ENCODE measurements at places on chromosomes 3 and 15.

DNA sequence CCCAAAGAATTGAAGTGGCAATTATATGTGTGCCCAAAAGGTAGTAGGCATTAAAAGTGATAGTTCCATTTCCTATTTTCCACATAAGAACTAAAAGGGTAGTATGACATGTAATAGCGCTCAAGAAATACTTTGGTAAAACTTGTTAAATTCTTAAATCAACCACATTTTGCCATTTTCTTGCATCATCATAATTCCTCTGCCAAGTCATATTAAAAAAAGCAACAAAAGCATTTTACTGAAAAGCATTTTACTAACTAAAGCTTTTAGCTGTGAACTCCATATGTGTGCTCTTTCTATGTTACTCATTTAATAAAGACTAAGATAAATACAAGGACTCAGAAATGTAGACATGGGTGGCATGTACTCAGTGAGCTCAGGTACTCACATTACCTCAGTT is 70.1 kb downstream of the GPR160 start:
- no peak for DNase-seq

GRCh38 chr15:85109333-85109732 is 127.7 kb downstream of the PDE8A start:
- no peak for DNase-seq

- no peak for DNase-seq
These were observed 685.2 kb downstream of the TBL1XR1 start for GRCh38 chr3:176512037-176512436.

- DNase-seq, result no peak
These were observed 266.4 kb upstream of the CDIN1 start for GRCh38 chr15:36313021-36313420.

DNA sequence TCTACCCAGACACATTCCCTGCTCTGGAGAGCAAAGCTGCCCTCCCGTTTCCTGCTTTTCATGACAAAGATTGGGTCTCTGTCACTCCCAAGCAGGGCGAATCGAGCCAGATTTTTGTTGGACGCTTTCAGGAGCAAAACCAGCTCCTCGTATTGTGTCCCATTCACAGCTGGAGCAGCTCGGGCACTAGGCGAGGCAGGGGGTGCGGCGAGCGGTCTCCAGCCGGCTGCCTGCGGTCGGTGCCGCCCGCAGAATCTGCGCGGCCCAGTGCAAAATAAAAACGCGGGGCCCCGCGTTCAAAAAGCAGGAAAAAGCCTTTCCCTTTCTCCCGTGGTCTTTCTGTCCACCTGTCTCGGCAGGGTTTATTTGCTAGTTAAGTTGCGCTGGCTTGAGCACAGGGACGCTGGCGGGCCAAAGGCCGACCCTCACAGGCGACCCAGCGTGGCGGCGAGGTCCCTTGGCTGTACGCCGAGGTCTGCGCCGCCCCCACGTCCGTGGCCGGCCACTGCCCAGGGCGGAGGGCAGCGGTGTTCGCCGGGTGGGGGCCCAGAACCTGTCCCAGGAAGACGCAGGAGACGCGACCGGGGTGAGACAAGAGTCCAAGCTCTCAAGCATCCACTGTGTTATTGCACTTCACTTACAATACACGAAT is 71.2 kb downstream of the CYP19A1 start:
- no peak for DNase-seq

GRCh38 chr15:25543196-25543595 is 104.4 kb upstream of the UBE3A start:
- DNase-seq, result no peak

GRCh38 chr3:43970920-43971319 is 270.8 kb upstream of the TOPAZ1 start:
- DNase-seq, result no peak

DNA sequence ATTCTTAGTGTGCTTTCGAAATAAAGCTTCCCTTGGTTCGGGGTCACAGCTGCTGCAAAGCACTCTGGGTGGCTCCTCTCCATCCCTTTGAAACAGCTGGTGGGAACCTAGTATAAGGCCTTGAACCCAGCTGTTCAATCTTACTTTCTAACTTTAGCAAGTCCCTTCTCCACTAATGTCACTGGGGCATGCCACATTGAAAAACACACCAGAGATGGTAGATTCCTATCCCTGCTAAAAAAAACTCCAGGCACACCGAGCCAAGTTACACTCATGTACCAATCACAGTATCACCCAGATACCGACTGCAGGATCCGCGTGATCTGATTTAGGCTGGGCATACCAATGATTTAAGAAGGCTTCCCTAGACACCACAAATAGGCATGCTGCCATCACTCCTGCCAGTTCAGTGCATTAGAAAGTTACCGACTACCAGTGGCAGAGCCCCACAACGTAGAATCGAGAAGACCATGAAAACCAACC is 65.0 kb downstream of the WWTR1 start:
- no peak for DNase-seq

- DNase-seq, result no peak
These were observed 7.5 kb upstream of the IGSF11 start for GRCh38 chr3:119042162-119042561.

- DNase-seq, result no peak
These were observed 168.5 kb downstream of the NFKBIZ start for GRCh38 chr3:102017784-102018183.

- DNase-seq, result no peak
These were observed 16.4 kb downstream of the ETV5 start for GRCh38 chr3:186092360-186093070.

- DNase-seq, result no peak
These were observed 325.2 kb downstream of the ZBBX start for GRCh38 chr3:167054926-167055325.

- DNase-seq, result no peak
These were observed 560.8 kb downstream of the MCTP2 start for GRCh38 chr15:94792196-94792595.

DNA sequence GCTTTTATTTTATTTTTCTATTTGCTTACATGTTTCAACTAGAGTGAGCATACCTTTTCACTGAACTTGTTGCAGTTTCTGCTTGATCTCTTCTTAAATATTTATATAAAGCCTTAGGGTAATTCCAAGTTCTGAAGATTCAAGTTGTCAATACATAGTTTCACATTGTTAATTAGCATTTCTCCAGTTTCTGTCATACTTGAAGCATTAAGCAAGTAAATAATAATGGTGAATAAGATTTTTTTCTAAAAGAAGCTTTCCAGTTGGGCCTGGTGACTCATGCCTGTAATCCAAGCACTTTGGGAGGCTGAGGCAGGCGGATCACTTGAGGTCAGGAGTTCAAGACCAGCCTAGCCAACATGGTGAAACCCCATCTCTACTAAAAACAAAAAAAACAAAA is 53.9 kb downstream of the CALML4 start:
- DNase-seq, result no peak

- no peak for DNase-seq
These were observed 44.2 kb downstream of the SGO1 start for GRCh38 chr3:20141851-20142250.

GRCh38 chr15:67415181-67415580 is 105.8 kb upstream of the C15orf61 start:
- DNase-seq, result no peak

GRCh38 chr3:121834157-121834670 is 646 bp downstream of the IQCB1 start:
- DNase-seq, result no peak

DNA sequence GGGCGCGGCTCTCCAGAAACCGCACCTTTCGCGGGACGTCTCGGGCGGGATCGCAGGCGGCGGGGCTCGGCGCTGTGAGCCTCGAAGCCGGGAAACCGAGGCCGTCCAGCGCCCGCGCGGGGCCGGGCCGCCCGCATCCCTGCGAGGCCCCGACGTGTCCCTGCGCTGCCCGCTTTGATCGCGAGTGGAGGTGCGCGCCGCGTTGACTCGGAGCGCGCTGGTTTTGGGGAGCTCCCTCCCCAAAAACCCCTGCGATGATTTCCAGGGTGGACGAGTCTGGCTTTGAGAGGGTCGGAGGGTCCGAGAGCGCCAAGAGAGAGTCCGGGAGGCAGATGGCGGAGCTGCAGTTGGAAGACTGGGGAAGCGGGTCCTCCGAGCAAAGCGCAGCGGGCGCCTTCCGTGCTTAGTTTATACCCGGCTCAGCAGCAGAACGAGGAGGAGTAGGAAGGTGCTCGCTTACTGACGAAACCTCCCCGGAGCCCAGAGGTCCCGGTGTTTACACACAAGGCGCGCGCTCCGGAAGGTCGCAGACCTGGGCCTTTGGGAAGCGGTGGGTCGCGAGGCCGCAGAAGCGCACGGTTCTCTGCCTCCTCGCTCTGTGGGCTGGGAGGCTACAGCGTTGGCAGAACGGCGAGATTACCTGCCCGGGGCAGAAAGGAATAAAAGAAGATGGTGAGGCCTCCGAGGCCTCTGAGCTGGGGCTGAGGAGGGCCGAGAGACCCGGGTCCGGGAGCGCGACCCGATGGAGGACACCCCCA is 687 bp downstream of the ALDH1A3 start:
- DNase-seq, result no peak

DNA sequence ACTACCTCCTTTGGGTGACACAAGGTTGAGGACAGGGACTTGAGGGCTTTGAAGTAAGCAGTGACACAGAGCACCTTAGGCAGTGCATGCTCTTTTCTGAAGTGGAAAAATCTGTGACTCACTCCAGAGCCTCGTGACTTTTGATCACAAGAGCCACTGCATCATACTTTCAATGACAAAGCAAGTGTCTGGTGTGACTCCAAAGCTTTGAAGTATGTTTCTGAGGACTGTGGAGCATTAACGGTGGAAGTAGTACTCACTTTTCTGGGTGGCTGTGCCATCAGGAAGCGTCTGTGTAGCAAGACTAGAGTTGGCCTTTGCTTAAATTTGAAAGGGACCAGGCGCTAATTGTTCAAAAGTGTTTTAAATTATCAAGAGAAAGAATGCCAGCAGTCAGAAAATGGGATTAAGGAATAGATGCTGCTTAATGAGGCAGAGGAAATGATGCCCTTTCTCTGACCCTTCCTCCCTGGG is 210.7 kb upstream of the TRIM42 start:
- no peak for DNase-seq

GRCh38 chr3:65955792-65956477 is 82.8 kb downstream of the MAGI1 start:
- DNase-seq, result no peak

- DNase-seq, result no peak
These were observed 47.3 kb downstream of the ATP8B4 start for GRCh38 chr15:50071551-50072258.

GRCh38 chr3:102526865-102527264 is 92.0 kb downstream of the ZPLD1 start:
- no peak for DNase-seq

- no peak for DNase-seq
These were observed 28.6 kb upstream of the SERPINI2 start for GRCh38 chr3:167502401-167502800.

DNA sequence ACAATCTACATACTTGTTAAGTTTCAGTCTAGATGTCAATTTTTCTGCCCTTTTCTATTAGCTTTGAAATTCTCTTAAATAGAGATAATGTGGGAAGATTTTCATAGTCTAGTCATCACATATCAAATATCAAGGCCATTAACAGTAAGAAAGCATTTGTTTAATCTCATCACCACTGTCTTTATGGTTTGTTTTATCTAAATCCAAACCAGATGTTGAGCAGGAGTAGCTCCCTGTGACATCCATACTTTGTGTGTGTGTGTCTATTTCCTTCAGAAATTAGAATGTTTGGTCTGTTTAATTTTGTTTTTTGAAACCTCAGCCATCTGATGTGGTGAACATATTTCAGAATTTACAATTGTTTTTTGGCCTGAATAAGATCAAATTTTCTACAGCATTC is 23.1 kb upstream of the GOLGA8B start:
- DNase-seq, result no peak

DNA sequence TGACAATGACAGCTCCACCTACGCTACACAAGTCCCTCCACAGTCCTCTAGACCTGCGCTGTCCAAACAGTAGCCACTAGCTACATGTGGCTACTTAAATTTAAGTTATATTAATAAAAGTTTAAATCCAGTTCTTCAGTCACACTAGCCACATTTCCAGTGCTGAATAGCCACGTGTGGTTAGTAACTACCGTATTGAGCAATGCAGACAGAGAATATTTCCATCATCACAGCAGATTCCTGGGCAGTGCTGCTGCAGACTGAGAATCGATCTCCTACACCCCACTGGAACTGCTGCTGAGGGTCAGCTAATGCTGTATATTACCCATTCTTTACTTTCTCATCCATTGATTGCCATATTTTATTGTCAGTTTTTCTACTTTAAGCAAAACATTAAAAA is 40.9 kb downstream of the HDC start:
- no peak for DNase-seq

GRCh38 chr3:175477651-175478224 is 618.6 kb downstream of the NAALADL2 start:
- DNase-seq, result no peak

- no peak for DNase-seq
These were observed 10.3 kb downstream of the TM4SF1 start for GRCh38 chr3:149366941-149367840.

DNA sequence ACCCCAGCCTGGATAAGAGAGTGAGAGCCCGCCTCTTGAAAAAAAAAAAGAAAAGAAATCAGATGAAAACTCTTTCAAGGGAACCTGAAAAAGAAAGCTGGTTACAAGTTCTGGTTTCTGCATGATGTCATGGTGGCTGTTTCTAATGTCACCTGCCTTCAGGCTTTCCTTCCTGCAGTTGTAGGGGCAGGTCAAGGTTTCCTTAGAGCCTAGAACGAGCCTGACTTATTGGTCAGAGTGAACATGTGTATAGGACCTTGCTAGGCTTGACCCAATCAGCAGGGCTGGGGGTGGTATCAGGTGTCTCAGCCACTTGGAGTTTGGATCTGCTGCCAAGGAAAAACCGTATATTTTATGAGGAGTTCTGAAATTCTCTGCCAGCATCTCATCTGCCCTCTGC is 3.8 kb downstream of the IVD start:
- no peak for DNase-seq

DNA sequence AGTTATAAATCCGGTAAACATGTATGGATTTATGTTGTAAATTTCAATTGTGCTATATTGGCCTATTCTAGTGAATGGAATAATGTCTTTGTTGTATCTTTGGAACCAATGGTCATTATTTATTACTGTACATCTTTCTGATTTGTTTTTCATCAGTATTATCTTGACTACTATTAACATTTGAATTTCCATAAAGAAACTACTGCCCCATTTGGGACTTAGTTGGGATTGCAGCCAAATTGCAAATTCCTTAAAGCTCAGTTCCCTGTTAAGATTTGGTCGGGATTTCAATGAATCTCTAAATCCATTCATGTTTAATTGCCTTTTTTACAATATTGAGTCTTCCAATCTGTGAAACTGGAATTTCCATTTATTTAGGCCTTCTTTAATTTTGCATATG is 822.4 kb upstream of the CADM2 start:
- no peak for DNase-seq

- no peak for DNase-seq
These were observed 359.3 kb downstream of the GABRG3 start for GRCh38 chr15:27330326-27330725.

DNA sequence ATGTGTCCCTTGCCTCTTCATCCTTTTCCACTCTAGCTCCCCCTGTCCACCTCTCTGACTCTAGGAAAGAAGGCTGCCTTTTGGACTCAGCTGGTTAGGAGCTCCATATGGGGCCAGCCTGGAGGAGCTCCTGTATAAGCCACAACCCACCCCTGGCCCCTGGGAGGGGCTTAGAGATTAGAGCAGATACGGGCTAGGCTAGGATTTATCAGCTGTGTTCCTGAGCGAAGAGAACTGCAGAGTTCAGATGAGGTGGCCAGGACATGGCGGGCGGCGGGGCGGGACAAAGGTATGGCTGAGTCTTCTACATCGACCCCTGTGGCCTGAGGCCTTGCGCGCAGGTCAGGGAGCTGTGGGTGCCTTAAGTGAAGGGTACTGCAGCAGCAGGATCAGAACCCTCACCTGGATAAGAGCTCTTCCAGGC is 7.9 kb downstream of the NBEAL2 start:
- DNase-seq, result no peak

Data from NCI-H510A (cell line).